ENCODE measurements at places on chromosomes 12 and 14.
A peak's percentile ranks its signal among the peaks of the same experiment; 100 is the strongest.

DNA sequence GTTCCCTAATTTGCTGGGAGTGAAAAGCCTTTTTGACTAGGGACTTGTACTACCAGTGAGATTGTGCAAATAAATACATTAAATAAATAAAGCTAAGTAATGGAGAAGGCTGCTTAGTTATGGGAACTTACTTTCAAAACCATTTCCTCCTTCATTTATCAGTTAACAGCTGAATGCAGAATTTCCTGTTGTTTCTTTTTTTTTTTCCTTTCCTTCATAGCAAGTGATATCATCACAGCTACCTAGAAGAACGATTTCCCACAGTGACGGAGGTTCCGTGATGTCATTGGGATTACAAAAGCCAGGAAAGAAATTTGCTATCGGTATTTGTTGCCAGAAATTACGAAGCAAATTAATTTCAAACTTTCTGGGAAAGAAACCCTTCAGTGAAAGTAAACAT, 42.1 kb upstream of the SOCS2 start:
- DNase-seq, result no peak

DNA sequence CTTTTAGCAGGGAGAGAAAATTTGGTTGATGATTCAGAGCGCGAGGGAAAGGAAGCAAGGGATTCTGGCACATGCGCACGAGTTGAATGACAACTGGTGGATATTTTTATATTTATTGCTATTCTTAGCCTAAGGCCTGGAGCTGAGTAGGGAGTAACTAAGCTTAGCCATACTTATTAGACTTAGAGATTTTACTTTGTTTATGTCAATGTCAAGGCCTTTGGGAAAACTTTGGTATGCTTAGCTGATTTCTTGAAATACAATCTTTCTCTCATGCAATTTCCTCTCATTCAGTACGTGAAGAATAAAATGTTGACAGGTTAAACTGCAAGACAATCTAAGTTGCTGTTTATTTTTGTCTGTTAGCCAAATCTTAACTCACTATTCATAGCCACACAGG, 101.1 kb downstream of the CRADD start:
- DNase-seq, result no peak

DNA sequence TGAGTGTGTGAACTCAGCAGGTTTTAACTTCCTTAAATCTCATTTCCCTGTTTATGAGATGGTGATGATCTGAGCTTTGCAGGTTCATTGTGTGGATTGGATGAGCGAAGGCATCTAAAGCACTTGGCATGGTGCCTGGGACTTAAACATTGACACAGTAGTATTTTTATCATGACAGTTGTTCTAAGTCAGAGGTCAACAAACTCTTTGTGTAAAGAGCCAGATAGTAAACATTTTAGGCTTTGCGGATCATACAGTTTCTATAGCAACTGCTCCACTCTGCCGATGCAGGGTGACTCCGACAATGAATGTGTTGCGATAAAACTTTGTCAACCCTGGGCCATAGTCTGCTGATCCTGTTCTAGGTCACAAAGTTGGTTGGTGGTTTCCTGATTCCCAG, 25.2 kb downstream of the SLC24A4 start:
- DNase-seq, result no peak

GRCh38 chr14:21518725-21519124, 7.4 kb downstream of the SALL2 start:
- no peak for DNase-seq

GRCh38 chr12:53489242-53489864, 9.9 kb downstream of the MAP3K12 start:
- no peak for DNase-seq

DNA sequence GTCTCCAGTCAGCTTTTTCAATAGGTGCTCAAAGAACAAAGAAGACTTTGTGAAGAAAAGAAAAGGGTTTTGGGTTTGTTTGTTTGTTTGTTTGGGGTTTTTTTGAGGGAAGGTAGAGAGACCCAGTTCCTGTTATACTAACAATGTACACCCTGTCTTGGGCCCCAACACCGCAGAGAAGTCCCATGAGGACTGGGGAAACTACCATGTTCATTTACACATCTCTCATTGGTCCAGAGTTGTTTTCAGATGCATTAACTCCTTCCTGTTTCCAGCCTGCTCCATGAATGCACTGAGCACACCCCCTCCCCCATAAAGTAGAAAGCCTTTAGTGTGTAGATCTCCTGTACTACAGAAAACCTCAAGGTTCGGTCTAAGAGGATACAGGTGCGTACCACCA, 51.1 kb upstream of the SLC8A3 start:
- DNase-seq, result no peak

- no peak for DNase-seq
Observed at GRCh38 chr12:96099986-96100385, 64.6 kb upstream of the LTA4H start.

DNA sequence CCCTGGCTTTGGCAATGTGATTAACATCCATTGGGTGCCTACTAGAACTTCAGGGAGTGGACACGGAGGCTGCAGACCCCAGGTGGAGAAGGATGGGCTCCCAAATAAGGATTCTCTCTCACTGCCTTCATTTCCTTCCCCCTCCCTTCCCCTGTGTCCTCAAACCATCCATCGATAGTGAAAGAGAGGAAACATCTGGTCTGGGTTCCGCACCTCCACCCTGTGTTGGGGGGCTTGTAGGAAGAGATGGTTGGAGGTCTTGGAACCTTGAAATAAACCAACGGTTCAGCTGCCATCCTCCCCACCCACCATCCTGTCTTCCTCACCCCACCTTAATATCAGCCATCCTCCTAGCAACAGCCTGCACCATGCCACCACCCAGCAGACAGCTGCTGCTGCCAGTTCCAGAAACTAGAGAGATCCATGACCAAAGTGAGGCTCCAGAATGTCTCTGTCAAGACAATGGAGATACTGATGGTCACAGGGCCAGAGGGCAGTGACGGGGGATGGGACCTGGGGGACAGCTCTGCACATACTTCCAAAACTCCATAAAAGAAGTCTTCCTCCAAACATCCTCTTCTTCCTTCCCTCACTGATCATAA, 153.1 kb upstream of the CCND2 start:
- no peak for DNase-seq

GRCh38 chr12:121992059-121992879, 29.4 kb upstream of the BCL7A start:
- no peak for DNase-seq

GRCh38 chr14:56274556-56274955, 156.3 kb downstream of the PELI2 start:
- no peak for DNase-seq

DNA sequence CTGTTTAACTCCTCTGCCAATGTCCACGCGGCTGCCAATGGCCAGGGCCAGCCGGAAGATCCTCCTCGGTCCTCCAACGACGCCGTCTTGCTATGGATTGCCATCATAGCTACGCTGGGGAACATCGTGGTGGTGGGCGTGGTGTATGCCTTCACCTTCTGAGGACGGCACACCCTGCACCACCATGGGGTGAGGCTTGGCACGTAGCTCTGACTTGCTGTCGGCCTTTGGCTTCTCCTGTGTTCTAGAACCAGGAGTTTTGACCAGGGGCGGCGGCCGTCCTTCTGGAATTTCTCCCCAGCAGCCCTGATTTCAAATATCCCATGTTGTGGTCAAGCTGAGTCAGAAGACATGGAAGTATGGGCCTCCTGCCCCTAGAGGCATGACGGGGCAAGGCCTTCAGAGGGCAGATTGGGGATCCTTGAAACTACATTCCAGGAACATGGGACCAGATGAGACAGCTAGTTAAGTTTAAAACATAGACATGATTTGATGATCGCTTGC, 47.5 kb downstream of the C14orf132 start:
- DNase-seq, result no peak

DNA sequence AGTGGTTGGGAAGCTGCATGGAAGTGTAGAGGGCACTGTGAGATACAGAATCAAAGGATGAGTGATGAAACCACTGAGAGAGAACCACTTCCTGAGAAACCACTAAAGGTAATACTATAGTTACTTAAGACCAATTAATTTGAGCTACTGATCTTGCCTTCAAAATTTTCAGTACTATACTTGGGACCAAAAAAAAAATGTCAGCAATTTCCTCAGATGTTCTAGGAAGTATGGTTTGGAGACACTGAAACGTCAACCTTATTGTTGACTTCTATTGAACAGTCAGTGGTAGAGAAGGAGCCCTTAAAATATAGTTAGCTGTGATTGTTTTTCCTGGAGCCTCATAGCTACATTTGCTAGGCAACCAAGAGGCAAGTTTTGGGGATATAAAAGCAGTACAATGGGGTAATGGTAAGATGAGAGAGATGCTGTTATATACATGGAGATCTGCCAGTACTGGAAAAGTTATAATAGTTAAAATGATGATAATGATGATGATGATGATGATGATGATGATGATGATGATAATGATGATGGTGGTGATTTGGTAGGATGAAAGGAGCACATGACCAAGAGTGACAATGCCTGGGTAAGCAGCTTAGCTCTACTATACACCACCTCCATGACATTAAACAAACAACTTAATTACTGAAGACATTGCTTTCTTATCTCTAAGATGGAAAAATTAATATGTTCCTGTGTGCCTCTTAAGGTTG, 300.9 kb upstream of the G2E3 start:
- DNase-seq, result no peak

GRCh38 chr14:40870252-40870651, 736.4 kb upstream of the LRFN5 start:
- no peak for DNase-seq

DNA sequence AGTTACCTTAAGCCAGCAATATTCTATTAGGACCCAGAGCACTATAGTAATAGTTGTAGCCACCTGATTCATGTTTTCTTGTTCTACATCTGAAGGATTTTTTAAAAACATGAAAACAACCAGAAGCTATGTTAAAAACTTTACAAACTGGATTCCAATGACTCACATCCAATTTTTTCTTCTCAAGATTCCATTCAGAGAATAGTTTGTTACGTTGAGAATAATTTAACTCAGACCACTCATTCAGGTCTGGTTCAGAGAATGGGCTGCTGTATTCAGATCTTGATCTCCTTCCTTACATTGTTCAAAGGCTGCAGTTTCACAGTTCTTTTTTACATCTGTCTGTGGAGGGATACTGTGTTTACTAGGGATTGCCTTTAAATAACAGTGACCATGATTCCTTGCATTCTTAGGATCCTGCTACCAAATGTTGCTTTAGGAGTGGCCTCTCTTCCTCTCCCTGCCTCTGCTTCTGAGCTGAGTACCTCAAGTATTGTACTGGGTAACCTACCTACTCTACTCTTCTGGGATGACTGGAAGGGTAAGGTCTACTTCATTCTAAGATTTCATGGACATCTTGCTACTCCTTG, 448.0 kb upstream of the FBXO33 start:
- DNase-seq, result no peak

- DNase-seq, result no peak
Observed at GRCh38 chr14:61178226-61179060, 102.7 kb downstream of the TMEM30B start.

DNA sequence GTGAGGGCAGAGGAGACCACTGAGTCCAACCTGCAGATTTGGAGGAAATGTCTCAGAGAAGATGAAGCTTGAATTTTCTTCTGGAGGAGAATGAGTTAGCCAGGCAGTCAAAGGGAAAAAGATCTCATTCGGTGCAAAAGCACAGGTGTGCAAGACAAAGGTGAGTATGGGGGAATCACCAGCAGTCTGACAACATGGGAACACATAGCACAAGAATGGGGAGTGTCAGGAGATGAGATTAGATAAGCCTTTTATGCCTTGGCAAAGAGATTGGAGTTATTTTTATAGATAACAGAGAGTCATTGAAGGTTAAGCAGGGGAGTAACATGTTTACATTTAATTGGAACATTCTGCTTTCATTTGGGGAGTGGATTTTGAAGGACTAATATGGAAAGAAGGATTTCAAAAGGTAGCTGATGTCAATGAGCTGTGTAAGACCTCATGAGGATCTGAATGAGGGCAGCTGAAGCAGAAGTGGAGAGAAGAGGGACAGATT, 171.3 kb upstream of the NTF3 start:
- DNase-seq, result no peak

DNA sequence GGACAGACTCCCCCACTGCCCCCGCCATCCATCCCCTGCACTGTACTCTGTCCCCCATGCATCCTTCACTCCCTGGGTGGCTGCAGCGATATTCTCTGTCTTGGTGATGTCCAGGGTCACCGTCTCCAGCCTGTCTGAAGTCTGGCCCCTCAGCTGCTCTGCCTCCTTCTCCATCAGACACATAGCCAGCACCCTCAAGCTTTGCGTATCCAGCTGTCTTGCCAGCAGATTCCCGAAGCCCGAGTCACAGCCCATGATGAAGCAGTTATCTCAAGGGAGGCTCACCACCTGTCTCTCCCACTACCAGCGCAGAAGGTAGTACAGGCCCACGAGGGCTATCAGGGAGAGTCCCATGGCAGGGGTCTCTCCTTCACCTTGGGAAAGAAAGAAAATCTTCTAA, 77.8 kb downstream of the HSD17B6 start:
- DNase-seq, result no peak

DNA sequence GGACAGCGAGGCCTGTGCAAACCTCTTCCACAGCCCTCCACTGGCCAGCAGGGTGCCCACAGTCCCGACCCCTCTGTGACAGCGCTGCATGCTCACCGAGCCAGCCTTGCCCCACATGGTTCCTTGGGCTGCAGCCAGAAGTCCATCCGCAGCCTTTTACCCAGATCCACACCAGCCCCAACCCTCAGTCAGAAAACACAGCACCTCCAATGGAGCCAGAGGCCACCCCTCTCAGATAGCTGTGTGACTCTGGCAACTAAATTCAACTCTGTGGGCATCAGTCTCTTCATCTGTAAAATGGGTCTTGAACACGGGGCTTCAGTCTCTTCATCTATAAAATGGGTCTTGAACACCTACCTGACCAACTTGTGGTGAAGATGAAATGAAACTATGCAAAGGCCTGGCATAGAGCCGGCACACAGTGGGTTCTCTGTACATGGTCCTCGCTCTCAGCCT, 38.0 kb downstream of the NFKBIA start:
- DNase-seq, result no peak

- DNase-seq, result no peak
Observed at GRCh38 chr12:49294804-49295081, 204 bp upstream of the PRPH start.

- DNase-seq, result no peak
Observed at GRCh38 chr12:48074266-48074665, 31.6 kb downstream of the SENP1 start.

DNA sequence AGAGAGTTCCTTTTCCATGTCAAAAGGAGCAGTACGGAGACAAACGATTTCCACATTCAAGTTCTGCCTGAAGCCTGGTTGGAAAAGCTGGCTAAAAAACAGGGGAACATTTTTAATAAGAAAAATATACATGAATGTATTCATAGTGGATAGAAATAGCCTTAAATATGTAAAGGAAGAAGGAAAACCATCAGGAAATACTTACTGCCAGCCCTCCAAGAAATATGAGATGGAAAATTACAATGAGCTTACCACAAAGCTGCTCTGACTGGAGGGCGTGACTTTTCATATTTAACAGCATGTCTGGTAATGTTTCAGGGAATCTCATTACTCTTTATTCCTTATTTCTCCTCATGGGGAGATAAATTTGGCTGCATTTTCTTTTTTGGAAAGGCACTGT, 75.9 kb upstream of the ZDHHC17 start:
- DNase-seq, result no peak

GRCh38 chr12:40224439-40225291, at the start of gene LRRK2:
LRRK2 (plus strand) TSS chr12:40224997; CDS start chr12:40225132, 135 bp downstream.
- no peak for DNase-seq

- DNase-seq, result peak; percentile 46
Observed at GRCh38 chr12:6757028-6757690, 4.2 kb upstream of the MLF2 start.
